ENCODE measurements at places on chromosomes 4 and X.

GRCh38 chrX:19889582-19890342, 2.4 kb upstream of the SH3KBP1 start:
- no peak for DNase-seq

DNA sequence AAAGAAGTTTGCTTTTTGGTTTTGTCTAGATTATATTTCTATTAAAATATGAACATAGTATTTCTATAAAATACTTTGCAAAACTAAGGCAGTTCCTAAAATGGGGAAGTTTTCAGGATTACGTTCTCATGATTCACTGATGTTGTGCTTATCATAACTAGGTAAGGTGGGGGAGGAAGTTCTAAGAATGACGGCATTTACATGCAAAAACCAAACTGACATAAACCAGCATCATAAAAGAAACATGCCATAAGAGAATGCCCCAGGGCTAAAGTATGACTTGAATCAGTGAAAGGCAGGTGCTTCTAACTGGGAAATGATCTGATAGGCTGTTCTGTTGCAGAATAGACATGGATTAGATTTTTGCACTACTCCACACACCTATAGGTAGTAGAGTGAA, 204.7 kb upstream of the JADE1 start:
- no peak for DNase-seq

GRCh38 chr4:72208421-72209075, 176.7 kb downstream of the NPFFR2 start:
- DNase-seq: no peak

GRCh38 chr4:167943872-167944505, 148.3 kb upstream of the ANXA10 start:
- DNase-seq: no peak

- peak; percentile 36 for DNase-seq
Measured at GRCh38 chr4:38562751-38563198, 101.2 kb upstream of the KLF3 start.

Data from H7 (cell line).